Psoas muscle (tissue), 8 donors: ENCODE measurements at places on chromosomes 4 and X.

DNA sequence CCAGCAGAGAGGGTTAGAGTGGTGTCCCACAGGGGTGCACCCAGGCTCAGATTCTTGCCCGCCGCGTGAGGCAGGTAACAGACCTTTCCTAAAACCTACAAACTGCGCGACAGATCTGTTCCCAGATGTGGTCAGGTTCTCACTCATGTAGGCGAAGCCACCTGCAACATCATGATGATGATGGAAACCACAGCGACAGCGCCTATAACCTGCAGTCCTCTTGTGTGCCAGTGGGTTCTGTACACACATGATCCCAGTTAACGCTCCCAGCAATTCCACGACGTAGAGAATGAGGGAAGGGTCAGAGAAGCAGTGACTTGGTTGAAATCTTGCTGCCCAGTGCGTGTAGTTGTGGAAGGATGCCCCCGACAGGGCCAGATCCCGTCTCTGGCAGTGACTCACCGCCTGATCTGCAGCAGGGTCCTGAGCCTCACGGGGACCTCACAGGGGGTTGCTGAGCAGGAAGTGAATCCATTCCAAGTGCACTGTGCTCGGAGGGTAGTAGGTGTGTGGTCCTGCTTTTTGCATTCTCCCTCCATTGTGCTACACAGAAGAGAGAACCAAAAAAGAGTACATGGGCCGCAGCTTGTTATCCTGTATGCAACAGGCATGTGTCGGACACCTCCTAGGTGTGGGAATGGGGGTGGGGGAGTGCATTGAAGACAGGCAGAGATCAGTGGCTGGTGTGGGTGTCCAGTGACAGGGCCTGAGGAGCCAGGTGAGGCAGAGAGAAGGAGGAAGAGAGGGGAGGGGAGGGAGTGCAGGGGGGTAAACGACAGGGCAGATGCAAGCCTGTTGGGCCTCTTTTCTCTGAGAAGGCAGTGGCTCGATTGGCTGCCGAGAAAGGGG, 66.6 kb downstream of the MTMR1 start:
- DNase-seq: no peak

- DNase-seq: no peak
Observed at GRCh38 chrX:21683941-21684340, 25.8 kb upstream of the KLHL34 start.

- DNase-seq: no peak
Observed at GRCh38 chr4:24795666-24796381, 451 bp downstream of the SOD3 start.

DNA sequence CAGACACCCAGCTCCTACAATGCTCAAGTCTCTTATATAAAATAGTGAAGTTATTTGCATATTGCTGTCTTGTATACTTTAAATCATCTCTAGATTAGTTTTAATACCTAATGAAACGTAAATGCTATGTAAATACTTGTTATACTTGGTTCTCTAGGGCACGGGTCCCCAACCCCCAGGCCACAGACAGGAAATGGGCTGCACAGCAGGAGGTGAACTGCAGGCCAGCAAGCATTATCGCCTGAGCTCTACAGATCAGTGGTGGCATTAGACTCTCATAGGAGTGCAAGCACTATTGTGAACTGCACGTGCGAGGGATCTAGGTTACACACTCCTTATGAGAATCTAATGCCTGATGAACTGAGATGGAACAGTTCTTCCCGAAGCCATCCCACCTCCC, 395.9 kb upstream of the EMCN start:
- DNase-seq: no peak

- DNase-seq: no peak
Observed at GRCh38 chr4:6907658-6908191, 1.9 kb upstream of the TBC1D14 start.

GRCh38 chr4:136651932-136652331, 880.4 kb downstream of the PCDH18 start:
- DNase-seq: no peak
